COR-L47 (cell line): ENCODE measurements at places on chromosomes 3 and 15.

DNA sequence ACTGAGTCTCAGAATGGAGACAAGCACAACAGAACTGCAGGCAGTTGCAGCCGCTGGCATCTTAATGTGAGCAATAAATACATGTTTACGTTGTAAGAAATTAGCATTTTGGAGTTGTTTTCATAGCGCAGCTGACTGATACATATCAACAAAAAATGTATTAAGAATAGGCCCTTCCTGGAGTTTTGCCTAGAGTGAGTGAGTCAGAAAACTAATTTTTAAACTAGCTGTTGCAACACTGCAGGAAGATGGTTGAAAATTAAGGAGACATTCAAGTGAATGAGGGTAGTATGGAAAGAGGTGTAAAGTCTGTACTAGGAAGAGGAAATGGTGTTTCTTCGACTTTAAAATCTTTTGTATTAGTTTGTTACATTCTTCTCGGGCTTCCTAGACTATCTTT lies 39.6 kb upstream of the TIMP4 start:
- no peak for DNase-seq

DNA sequence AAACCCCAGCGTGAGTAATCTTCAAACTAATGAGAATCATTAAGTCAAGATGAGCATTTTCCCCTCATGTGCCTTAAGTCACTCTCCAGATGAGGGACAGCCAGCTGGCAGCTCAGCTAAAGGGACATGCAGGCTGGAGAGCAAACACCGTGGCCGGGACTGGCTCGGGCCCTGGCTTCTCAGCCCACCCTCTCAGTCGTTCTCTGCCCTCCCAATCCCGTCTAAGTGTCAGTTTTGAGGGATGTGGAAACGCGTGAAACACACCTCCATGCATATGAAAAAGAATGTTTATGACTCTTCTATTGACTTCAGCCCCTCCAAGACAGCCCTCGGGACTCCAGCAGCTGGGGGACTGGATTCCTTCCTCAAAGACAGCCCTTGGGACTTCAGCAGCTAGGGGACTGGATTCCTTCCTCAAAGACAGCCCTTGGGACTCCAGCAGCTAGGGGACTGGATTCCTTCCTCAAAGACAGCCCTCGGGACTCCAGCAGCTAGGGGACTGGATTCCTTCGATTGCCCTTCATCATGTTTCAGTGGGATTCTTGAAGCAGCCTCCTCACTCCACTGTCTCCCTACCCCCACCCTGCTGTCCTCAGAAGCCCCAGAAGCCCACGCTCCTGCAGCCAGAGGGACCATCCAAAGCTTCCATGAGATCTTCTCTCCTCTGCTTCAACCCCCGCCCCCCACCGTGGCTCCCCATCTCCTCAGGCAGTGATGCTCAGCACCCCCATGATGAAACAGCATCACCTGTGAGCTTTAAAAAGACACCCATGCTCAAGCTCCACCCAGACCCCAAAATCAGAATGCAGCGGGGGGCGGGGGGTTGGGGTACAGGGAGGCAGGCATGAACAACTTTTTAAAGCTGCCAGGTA lies 228.9 kb downstream of the XXYLT1 start:
- no peak for DNase-seq

DNA sequence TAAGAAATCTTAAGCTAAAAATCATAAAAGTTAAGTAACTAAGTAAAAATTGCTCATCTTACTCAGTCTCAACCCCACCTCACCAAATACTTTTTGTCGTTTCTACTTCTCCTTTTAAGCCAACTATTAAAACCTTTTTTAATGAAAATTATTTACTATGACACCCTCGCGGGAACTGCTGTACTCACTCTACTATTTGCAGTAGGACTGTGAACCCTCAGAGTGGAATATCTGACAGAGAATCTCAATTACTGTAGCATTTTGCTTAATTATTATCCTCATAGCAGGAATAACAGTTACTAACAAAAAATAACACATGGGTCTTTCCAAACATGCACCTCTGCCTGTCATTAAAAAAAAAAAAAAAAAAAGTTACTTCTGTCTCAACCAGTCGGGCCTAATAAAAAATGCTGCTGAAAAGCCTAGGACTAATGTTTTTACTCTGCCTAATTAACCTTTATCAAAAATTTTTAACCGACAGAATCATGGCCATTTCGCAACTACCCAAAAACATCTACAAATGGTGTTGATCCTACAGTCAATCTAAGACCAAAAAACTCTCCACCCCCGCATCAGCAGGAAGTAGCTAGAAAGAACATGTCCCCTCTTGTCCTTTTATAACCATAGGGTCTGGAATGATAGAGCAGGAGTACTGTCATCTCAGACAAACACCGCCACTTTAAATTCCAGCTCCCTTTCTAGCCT lies 10.2 kb downstream of the ALDH1L1 start:
- DNase-seq: no peak

GRCh38 chr15:43941555-43941954 lies 114.8 kb downstream of the WDR76 start:
- no peak for DNase-seq

DNA sequence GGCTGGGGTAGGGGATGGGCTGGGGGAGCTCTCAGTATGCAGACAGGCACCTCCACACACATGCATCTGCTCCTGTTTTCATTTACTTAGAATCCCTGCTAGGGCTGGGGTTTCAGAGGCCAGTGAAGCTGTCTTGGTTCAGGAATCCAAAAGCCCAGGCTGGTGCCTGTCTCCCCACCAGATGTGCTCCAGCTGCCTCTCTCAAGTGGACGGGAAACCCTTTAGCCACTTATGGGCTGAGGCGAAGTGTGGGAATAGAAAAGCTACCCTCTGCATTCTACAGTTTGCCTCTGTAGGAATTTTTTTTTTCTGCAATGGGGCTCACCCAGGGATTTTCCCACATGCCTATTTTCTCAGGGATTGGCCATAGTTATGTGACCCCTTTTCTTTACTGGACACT lies 72.5 kb downstream of the ATP2B2 start:
- DNase-seq: no peak

GRCh38 chr3:63967675-63968611 lies 55.4 kb downstream of the PSMD6 start:
- DNase-seq: no peak

- peak; percentile 25 for DNase-seq
These were observed 121.1 kb upstream of the GOLIM4 start for GRCh38 chr3:168216851-168217250.

DNA sequence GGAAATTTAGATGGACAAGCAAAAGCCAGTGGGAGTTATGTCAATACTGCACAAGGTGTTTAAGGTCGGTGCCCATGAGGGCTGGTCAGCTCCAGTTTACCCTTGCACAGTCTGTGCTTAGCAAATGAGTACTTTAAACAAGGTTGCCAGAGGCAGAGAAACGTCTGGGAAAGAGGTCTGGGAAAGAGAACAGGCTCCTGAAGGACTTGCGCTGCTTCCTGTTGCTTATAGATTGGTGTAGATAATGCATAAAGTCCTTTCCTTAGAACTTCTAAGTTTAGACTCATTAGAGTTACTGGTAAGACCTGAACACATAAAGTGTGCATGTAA lies 162.6 kb upstream of the P2RY1 start:
- DNase-seq: no peak

DNA sequence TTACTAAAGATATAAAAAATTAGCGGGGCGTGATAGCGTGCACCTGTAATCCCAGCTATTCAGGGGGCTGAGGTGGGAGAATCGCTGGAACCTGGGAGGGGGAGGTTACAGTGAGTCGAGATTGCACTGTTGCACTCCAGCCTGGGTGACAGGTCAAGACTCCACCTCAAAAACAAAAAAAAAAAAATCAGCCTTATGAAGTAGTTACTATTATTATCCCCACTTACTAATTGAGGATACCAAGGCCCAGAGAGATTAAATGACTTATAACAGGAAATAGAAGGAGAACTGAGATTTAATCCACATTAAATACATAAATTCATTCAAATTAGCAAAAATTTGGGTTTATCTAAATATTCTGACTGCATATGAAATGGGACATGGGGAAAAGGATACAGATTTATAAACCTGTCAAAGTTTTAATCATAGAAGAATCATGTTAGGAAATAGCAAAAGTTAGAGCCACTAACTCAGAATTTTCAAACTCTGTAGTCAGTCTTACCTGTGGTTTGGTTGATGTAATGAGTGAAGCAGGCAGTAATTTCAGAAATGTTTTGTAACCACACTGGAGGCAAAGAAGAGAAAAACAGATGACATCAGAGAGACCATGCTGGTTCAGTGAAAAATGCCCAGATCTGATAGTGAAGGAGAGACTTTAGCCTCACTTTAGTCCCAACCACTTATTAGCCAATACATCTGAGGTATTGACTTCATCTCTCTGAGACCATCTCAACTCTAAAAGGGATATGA lies 25.0 kb upstream of the ACAP2 start:
- DNase-seq: no peak

DNA sequence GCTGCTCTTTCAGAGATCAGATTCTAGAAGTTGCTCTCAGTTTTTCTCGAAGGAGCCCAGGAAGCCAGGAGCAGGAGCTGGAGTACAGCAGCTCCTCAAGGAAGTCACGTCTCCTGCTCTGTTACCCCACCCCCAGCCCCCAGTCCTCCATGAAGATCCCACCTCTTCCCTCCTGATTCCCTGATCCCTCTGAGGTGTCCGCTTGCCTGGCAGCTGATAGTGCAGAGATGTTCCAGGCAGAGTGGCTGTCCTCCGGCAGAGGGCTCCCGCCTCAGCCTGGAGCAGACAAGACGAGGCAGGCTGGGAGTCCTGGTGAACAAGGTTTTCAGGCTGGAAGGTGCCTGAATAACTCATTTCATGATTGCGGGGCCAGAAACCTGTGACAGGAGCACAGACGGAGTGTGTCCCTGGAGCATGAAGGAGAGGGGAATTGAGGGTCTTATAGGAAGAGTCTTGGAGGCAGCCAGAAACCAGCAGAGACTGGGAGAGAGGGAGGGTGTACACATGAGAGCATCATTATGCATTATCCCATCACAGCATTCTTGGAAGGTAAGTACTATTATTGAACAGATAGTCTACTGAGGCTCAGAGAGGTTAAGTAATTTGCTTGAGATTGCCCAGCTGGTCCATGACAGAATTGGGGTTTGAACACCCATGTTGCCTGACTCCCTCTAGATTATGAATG lies 1.2 kb downstream of the HRH1 start:
- peak; percentile 34 for DNase-seq

- DNase-seq: no peak
These were observed 29.7 kb downstream of the STARD9 start for GRCh38 chr15:42604894-42605744.

GRCh38 chr15:79352206-79352605 lies 41.3 kb downstream of the TMED3 start:
- DNase-seq: no peak

DNA sequence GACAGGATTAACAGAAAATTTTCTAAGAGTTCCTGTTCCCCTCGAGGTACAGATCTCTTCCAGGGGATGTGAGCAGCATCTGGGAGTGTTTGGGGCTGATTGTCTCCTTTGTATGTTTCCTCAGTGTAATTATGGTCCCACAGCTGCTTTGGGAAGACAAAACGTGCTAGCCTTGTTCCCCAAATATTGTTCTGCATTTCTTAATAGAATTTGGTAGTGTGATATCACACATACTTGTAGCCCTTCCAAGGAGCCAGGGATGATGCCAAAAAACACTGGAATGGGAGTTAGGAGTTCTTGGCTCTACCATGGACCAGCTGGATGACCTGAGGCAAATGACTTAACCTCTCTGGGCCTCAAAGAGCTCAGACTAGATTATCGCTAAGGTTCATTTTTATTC lies 19.0 kb upstream of the AGBL1 start:
- no peak for DNase-seq

- no peak for DNase-seq
These were observed 107.8 kb downstream of the MBNL1 start for GRCh38 chr3:152376351-152377183.

DNA sequence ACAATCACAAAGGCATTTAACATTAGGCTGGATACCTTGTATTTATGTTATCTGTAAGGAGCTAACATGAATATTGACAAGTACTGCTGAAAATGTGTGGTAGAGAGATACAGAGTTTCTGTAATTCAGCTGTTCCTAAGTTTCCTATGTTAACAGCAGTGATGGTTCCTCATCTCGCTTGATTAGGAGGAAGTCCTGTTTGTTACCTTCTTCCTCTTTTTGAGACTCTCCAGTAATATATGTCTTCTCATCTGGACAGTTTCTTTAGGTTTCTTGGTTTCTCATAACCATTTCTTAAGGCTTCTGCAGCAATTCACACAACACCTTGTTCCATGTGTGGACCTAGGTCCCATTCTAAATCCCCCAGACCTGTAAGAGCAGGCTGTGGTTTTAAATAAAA lies 11.4 kb upstream of the PEX5L start:
- DNase-seq: no peak

DNA sequence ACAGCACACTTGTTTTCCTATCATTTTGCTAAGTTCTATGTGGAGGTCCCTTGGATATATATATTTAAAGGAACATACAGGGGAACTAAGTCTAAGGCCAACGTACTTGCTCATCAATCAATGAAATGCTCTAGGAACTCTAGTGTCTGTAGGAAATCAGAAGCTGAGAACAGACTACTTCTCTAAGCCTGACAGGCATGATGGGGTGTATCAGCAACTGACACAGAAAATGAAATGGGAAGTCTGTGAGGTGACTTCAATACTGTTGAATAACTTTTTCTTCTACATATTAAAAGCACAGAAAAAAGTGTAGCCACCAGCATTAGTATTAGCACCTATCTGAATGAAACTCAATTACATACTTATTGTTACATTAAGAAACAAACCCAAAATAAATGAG lies 56.9 kb upstream of the CSPG5 start:
- no peak for DNase-seq

- DNase-seq: no peak
These were observed 32.0 kb upstream of the RYK start for GRCh38 chr3:134282659-134283047.

DNA sequence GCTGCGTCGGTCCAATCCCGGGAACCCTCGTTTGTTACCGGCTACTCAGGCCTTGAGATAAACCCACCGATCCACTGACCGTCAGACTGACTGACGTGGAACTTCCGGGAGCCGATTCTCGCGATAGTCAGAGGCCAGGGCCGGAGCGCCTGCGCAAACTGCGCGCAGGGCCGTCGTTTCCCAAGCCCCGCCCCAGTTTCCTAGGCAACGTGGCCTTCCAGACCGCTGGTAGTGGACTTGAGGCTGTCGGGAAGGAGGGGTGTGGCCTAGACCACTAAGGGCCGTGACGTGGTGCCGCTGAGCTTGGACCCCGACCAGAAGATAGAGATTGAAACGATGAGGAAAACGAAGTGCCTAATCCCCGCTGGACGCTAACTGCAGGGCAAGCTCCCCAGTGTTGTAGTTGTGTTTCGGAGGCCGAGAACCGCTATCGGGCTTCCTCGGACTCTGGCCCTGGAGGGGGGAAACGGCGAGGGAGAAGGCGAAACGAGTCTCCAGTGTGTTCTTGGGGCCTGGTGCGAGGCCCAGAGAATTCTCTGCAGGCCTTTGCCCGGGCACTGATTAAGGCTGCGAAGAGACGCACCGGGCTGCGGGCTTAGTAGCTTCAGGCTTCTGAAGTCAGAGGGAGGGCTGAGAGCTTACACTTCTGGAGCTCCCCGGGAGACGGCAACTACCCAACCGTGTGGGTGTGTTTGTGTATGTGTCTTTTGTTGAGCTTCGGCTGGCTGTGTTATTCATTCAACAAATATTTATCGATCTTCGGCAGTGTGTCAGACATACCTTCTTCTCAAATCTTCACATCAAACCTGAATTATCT lies at the start of gene COPB2:
TSS of gene COPB2 (minus strand) at position 96 of the 817 bp plus-strand sequence. CDS start 97 bp downstream, outside the sequence.
- peak; percentile 100 for DNase-seq

GRCh38 chr15:63912061-63912615 lies 78.4 kb upstream of the HERC1 start:
- DNase-seq: no peak

- DNase-seq: no peak
These were observed 963.4 kb downstream of the ROBO1 start for GRCh38 chr3:78804251-78805037.
